ENCODE measurements at places on chromosomes 4 and X. TPM values are rescaled to one million over a fixed set of nuclear protein-coding genes. Genes with fewer than 3 reads are reported as not detected.

TBCK gene
- 35.5 TPM for total RNA-seq

ADH1C gene
- total RNA-seq: not detected

NPNT gene
- not detected for total RNA-seq

NEIL3 gene
- 27.5 TPM for total RNA-seq

TEX13D gene
- total RNA-seq: not detected

SPANXA2 gene
- not detected for total RNA-seq

CFP gene
- total RNA-seq: 42.3 TPM

EFHC2 gene
- 3.4 TPM for total RNA-seq

STS gene
- total RNA-seq: 1.1 TPM

C4orf51 gene
- not detected for total RNA-seq

NUDT6 gene
- 13.8 TPM for total RNA-seq

ABLIM2 gene
- 0.43 TPM for total RNA-seq

PPEF1 gene
- total RNA-seq: 0.34 TPM

ADGRA3 gene
- 1.7 TPM for total RNA-seq

LRP2BP gene
- 0.70 TPM for total RNA-seq

RTL3 gene
- total RNA-seq: not detected

RBM46 gene
- total RNA-seq: not detected

F8A3 gene
- total RNA-seq: 0.20 TPM

INTU gene
- total RNA-seq: not detected

CT45A1 gene
- total RNA-seq: not detected

SH3TC1 gene
- 23.2 TPM for total RNA-seq

RAB39B gene
- 7.6 TPM for total RNA-seq

PRICKLE3 gene
- 15.5 TPM for total RNA-seq

ETDA gene
- total RNA-seq: not detected

CT83 gene
- not detected for total RNA-seq

XAGE1A gene
- not detected for total RNA-seq

SPOCK3 gene
- not detected for total RNA-seq

HAND2 gene
- not detected for total RNA-seq

MRFAP1L1 gene
- 73.1 TPM for total RNA-seq

HPF1 gene
- 17.1 TPM for total RNA-seq

C4orf36 gene
- not detected for total RNA-seq

SPINK2 gene
- total RNA-seq: 1.9 TPM

PPP3CA gene
- total RNA-seq: 33.9 TPM

ZMAT1 gene
- total RNA-seq: 6.0 TPM

C1QTNF7 gene
- not detected for total RNA-seq

DUSP21 gene
- total RNA-seq: not detected

PPP2R2C gene
- total RNA-seq: not detected

CYTL1 gene
- total RNA-seq: not detected

MMRN1 gene
- total RNA-seq: 0.96 TPM

RAB9B gene
- total RNA-seq: 0.79 TPM

PGAM4 gene
- 0.41 TPM for total RNA-seq

KCND1 gene
- total RNA-seq: 3.5 TPM
